ENCODE measurements at places on chromosomes 16 and 17.

- peak; percentile 61 for DNase-seq
These were observed 18.9 kb upstream of the HERPUD1 start for GRCh38 chr16:56912746-56913708.

- peak; percentile 4 for DNase-seq
These were observed 3.6 kb upstream of the KDM8 start for GRCh38 chr16:27199736-27200135.

- no peak for DNase-seq
These were observed 115.1 kb downstream of the ABCA8 start for GRCh38 chr17:68840073-68840472.

GRCh38 chr17:2346475-2346874, 9.2 kb downstream of the SGSM2 start:
- no peak for DNase-seq

- no peak for DNase-seq
These were observed 27.0 kb upstream of the NXPH3 start for GRCh38 chr17:49548506-49549310.

DNA sequence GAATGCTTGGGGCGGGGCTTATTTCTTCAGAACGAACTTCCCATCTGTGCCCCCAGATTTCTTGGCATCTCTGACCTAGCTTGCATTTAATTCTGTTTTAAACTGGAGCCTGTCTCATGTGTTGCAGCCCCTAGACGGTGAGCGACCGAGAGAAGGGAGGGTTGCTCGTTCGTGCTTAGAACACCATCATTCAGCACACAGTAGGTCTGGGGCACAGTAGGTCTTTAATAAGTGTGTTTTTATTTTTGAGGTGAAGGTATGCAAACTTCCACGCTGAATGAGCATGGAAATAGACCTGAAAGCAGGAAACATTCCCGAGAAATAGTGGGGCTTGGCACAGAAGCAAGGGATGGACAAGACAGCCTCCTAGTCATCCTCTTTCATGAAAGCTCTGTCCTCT, 57.0 kb upstream of the TAC4 start:
- DNase-seq = no peak

GRCh38 chr17:31568121-31568520, 176.6 kb downstream of the RAB11FIP4 start:
- no peak for DNase-seq

DNA sequence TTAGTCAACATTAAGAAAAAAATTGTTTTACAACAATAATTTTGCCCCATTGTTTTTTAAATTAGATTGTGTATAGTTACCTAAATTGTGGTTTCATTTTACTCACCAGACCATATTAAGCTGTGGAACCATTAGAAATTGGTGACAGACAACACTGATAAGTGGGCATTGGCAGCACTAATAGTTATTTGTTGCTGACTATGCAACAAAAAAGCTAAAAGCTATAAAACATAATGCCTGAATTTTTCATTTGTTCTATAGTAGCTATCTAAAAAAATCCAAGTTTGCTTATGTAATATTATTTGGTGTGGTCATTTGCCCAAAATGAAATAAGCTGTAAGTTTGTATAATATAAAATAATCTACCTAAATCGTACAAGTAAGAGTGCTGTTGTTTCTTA, 13.7 kb upstream of the VWA3A start:
- DNase-seq = no peak

GRCh38 chr17:73118951-73119391, 26.5 kb upstream of the SLC39A11 start:
- no peak for DNase-seq

DNA sequence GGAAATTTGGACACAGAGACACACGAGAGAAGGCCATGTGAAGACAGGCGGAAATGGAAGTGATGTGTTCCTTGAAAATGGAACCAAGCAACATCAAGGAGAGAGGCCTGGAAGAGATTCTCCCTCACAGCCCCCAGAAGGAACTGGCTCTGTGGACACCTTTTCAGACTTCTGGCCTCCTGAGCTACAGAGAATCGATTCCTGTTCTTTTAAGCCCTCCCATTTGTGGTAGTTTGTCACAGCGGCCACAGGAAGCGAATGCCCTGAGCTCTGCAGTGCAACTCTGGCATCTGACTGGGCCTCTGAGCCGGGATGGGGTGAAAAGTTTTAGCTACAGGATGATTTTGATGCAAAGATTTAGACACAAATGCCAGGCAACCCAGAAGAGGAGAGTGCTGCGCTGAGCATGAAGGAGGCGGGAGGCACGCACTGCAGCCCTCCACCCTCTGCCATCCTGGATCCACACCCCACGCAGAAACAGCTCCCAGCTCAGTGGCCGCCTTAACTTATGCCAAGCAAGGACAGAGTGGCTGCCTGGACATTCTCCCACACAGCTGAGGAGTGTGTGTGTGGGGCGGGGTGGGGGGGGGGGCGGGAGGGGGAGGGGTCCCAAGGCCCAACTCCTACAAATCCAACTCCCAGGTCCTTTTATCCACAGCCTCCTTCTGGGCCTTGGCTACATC, 2.2 kb downstream of the TIMP2 start:
- no peak for DNase-seq

- DNase-seq = peak; percentile 76
These were observed 13.6 kb downstream of the ZC3H7A start for GRCh38 chr16:11783319-11784037.

- no peak for DNase-seq
These were observed 446.3 kb downstream of the SLC39A11 start for GRCh38 chr17:72646176-72646575.

DNA sequence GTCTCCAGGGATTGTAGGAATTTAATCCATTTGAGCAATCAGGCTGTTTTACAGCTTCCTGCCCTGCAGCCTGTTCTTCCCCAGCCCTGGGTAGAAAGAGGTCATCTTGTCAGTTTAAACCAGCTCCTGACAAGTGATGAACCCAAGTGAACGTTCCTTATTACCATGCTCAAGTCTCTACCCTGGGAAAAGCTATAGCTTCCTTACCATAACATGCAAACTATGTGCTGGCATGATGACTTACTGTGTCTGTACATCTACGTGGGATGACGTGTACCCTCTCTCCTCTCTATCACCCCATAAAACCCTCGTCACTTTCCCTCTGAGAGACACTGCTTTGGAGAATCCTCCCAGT, 452.2 kb downstream of the XYLT1 start:
- no peak for DNase-seq

DNA sequence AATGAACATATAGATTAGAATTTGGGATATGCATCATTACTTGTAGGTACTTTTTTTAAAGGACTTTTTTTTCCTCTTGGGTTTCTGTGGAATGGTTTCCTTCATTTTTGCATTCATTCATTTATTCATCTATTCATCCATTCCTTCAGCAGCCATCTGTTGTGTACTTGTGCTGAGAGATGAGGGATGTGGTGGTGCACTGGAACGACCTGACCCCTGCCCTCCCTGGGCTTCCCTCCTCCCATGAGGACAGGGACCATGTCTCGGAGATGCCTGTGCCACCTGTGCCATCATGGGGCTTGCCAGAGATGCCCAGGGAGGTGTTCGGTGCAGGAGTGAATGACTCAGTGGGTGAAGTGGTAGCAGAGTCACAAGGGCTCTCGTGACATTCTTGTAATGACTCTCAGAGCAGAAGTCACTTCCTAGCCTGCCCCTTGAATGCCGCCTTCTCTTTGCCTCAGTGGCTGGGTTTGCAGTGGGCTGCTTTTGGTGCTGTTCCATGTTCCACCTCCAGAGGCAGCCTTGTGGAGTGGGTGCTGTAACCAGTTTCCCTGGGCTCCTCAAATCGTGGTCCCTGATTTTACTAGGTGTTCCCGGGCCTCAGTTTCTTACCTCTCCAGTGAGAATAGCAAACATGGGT, 43.9 kb downstream of the CLEC16A start:
- no peak for DNase-seq

GRCh38 chr16:411576-412265, 10.0 kb downstream of the DECR2 start:
- no peak for DNase-seq

- DNase-seq = no peak
These were observed 996 bp downstream of the STRADA start for GRCh38 chr17:63740464-63741142.

GRCh38 chr17:67970783-67971182, 25.5 kb downstream of the C17orf58 start:
- no peak for DNase-seq

GRCh38 chr16:3780570-3780969, 63.2 kb upstream of the TRAP1 start:
- DNase-seq = no peak

GRCh38 chr17:35991075-35991474, 4.5 kb upstream of the CCL14 start:
- no peak for DNase-seq

GRCh38 chr17:78563189-78564145, 13.7 kb downstream of the DNAH17 start:
- no peak for DNase-seq

DNA sequence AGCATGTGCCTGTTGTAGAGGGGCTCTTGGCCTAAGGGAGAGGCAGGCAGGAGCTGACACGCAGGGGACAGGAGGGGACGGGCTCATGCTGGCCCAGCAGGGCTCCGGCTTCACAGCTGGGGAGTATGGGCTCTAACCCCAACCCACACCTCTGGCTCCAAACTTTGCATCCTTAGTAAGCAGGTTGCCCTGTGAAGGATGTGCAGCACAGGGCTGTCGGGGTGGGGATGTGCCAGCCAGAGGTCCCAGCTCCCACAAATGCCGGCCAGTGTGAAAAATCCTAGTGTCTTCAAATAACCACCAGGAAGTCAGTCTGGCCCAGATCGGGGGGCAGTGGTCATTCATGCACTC, 14.0 kb upstream of the FAM83G start:
- no peak for DNase-seq

- no peak for DNase-seq
These were observed 15.8 kb downstream of the TMC6 start for GRCh38 chr17:78112518-78113471.

GRCh38 chr17:8173056-8173870, 2.9 kb downstream of the TMEM107 start:
- DNase-seq = peak; percentile 99

DNA sequence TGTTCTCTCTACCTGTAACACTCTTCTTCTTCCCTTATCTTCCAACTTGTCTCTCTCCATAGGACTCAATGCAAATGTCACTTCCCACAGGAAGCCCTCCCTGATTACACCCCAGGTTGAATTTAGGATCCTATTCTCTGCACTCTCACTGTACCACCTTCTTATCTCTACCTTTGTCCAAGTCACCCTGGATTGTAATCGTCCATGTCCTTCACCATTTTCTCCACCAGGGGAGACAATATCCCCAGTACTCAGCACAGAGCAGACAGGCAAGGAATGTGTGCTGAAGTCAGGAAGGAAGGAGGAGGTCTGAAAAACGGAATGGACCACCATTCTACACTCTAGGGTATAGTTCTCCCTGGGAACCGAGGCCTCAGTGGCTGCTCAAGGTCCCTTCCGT, 14.2 kb downstream of the C16orf82 start:
- no peak for DNase-seq

DNA sequence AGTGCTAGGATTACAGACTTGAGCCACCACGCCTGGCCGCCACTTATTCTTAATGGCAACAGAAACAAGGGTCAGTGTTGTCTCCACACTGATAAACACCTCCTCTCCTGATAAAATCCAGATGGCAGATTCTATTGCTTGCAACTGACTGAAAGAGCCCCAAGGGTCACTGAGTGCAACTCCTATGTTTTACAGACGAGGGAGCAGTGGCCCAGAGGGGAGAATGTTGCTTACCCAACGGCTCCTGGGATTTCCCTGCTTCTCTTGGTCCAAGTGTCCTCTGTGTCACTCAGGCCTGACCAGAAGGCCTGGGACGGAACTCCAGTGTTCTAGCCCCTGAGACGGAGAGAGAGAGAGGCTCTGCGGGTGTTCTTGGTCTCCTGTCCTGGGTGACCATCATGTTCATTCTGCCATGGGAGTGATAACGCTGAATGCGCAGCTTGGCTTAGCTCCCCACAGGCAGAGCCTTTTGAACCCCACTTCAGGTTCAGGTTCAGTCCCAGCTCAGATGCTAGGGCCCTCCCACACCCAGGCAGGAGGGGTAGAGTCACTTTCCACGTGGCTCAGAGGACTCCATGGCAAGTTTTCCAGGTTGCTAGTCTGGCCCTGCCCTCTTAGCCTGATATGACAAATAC, 77.3 kb upstream of the NLRP1 start:
- DNase-seq = no peak

- DNase-seq = no peak
These were observed 57.5 kb upstream of the TRAP1 start for GRCh38 chr16:3774819-3775218.

DNA sequence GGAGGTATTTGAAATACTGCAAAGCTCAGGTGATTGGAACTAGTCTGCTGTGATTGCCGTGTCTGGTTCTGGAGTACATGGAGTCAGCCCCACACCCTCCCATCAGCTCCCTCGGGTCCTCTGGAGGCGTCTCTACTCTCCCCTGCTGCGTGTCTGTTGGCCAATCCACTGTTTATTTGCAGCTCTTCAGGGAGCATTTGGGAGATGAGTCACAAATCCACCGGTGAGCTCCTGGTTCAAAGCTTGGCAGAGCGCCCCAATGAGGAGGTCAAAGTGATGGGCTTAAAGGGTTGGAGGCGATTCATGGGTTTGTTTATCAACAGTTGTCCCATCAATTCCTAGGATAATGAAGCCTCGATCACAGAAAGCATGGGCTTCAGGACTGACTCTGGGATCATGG, 14.6 kb downstream of the CALB2 start:
- peak; percentile 8 for DNase-seq

DNA sequence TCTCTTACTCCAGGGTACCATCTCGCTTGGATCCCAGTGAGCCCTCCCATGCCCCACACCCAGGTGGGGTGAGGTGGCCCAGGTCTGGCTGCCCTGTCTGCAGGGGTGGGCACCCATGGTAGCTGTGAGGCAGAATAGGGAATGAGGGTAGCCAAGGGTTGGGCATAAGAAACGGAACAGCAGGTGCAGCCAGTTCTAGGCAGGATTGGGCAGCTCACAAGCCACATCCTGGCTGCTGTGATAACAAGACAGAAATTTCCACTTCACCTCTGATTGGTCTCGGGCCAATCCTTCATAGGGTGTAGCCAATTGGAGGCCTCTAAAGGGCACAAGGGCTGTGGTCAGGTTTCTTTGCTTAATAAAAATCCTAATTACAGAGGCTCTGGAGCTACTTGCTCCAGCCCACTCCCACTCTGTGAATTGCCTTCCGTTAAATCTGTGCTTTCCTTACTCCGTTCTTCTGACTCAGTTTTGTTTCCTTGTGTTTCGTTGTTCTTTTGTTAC, 1.5 kb upstream of the ARHGDIG start:
- DNase-seq = peak; percentile 29

DNA sequence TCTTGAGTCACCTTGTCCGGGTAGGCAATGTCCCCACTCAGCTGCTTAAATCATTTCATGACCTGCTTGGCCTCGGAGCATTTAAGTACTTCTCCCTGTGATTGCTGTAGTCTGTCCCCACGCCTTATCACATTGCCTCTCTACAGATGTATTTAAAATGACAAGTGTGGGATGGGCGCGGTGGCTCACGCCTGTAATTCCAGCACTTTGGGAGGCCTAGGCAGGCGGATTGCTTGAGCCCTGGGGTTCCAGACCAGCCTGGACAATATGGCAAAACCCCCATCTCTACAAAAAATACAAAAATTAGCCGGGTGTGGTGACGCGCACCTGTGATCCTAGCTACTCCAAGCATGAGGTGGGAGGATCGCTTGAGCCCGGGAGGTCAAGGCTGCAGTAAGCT, 1.3 kb upstream of the GJC1 start:
- DNase-seq = no peak
